ENCODE measurements at places on chromosomes 7 and 10.

- no peak for DNase-seq
Measured at GRCh38 chr7:14432924-14433323, 443.5 kb upstream of the ETV1 start.

DNA sequence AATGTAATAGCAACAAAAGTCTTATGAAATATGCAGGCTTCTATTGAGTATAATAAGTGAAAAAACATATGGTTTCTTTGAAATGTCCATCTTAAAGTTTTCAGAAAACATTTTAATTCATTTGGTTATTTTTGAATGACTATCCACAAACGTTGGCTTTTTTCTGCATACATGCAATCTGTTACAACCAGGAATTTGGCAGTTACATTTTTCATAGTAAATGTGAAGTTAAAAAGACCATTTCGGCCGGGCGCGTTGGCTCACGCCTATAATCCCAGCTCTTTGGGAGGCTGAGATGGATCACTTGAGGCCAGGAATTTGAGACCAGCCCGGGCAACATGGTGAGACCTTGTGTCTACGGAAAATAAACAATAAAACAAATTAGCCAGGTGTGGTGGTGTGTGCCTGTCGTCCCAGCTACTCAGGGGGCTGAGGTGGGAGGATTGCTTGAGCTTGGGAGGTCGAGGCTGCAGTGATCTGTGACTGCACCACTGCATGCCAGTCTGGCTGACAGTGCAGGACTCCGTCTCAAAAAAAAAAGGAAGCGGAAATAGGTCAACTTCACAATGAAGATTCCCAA, 73.9 kb upstream of the NMT2 start:
- DNase-seq, result no peak

DNA sequence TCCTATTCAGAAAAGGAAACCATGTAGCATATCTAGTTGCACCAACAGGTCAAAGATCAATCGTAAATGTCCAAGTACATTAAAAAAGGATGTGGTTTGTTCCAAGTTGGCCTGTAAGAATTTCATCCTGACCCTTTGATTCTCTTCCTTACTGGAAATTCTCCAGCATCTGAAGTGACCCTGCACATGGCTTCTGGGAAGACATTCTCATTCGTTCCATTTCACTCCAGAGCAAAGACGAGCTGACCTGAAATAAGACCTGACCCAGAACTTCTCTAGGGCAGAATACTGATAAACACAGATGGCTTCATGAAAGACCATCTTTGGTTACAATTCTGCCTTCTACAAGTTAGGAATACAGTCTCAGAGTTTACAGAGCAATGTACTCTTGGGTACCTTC, 39.8 kb downstream of the ASB4 start:
- no peak for DNase-seq

- no peak for DNase-seq
Measured at GRCh38 chr10:125152450-125153368, 7.7 kb downstream of the CTBP2 start.

DNA sequence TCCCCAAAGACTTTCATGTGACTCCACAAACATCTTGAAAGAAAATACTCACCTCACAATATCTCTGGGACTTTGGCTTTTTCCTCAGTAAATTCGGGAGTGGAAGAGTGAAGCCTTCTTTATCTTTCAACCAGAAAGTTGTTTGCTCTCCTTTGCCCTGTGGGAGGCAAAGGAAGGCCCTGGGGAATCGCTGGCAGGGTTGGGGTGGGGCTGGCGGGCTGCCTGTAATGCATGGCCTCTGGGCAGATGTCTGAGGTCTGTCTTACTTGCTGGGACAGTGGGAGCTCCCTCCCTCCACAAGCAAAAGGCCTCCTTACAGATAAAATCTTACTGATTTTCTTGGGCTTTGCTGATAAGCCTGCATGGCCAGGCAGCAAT, 24.9 kb downstream of the TECTB start:
- DNase-seq, result no peak

DNA sequence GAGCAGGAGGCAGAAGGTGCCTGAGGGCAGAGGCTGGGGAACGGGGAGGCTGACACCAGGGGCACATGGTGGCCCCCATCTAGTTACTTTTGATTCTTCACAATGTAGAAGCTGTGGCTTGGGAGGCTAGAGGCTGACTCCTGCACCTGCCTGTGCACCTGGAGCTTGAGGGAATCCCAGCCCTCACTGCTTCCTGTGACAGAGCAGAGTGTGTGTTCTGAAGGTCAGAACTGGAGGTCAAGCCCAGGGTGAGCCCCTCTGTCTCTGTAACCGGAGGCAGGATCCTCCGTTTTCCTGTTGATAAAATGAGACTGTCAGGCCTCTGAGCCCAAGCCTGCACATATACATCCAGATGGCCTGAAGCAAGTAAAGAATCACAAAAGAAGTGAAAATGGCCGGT, 124.8 kb downstream of the ACTR3B start:
- no peak for DNase-seq

GRCh38 chr10:43688348-43688892, 39.7 kb upstream of the ZNF32 start:
- no peak for DNase-seq

- no peak for DNase-seq
Measured at GRCh38 chr10:58608351-58608750, 95.7 kb downstream of the BICC1 start.

DNA sequence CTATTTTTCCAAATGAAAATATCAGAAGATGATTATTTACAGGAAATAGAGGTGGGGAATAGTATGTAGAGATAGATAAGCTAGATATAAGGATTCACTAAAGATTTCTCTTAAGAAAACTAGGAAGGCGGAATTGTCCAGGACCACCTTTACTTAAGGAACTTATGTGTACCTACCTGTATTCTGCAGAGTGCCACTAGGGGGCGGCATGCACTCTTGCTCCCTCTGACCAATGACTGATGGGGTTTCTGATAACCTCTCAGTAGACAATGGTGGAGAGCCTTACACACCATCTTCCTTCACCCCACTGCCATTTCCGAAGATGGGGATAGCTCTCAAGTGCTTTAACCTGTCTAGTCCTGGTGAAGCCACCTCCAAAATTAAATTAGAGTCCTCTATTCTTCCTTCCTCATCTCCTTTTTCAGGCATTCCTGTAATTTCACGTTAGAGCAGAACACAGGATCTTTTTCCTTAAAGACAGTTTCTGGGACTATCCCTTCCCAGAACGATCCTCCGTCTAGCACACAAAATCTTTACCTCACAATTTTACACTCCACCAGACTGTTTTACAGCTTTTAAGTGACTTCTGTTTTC, 453.1 kb downstream of the SORCS1 start:
- DNase-seq, result peak; percentile 49

DNA sequence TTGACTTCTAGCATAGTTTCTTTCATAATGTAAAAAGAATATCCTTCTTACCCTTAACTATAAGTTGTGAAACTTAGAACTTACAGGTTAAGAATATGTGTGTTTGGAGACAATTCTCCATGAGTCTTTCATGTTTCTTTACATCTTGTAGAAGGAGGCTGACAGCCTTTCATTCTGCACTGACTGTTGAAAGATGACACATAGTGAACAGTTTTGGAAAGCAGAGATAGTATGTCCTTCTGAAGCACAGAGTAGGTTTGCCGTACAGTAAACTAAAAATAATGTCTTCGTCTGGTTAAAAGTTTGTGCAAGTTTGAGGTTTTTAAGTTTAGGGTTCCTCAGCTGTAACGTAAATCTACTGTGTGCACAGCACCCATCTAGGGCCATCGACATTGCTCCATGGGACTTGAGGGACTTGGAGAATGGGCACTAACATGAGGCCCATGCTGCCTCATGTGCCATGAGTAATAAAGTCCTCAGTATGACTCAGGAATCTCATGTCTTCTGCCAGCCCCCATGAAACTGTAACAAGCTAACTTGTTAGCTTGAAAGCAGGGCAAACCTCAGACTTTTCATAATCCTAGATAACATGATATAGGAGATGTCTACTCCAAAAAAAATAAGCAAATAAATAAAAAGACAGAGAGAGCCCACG, 24.5 kb upstream of the ELAPOR2 start:
- DNase-seq, result no peak

DNA sequence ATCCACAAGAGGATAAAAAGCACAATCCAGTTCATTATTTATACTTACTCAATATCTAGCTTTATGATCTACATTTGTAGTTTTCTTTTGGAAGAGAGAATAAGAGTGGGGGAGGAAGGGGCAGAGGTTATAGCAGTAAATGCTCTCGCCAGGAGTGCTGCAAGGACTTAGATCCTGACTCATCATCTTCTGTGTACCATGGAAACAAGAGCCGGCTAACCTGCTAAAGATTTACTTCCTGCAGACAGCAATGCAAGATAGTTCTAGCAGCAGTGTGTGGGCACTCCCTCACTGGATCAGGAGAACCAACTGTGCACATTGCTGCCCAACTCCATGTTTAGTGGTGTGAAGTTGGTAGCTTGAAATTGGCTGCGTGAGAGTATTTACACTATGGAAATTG, 47.7 kb upstream of the TRIL start:
- DNase-seq, result no peak

DNA sequence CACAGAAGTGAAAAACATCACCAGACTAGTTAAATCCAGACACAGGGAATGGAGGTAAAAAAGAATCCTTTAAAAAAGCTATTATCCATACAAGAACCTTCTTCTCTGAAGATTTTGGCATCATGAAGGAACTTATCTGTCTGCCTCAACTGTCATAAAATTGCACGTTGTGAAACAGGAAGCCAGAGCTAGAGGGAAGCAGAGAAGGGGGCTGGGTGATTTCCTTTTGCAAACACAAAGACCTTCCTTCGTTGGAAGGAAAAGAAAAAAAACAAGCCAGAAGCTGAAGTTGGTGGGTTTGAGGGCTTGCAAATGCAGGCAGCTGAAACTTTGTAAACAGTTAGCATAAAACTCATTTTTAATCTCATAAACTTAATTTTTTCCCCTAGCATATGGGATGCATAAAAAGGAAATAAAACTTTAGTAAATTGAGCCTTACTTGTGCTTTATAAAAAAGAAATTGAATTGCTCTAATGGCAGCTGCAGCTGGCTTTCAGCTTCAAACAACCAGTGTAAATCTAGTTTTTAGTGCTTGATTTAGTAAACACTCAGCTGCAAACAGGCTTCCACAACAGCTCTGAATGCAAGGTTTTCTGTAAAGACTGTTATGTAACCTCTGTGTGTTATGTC, 101.6 kb downstream of the OTUD1 start:
- DNase-seq, result no peak

DNA sequence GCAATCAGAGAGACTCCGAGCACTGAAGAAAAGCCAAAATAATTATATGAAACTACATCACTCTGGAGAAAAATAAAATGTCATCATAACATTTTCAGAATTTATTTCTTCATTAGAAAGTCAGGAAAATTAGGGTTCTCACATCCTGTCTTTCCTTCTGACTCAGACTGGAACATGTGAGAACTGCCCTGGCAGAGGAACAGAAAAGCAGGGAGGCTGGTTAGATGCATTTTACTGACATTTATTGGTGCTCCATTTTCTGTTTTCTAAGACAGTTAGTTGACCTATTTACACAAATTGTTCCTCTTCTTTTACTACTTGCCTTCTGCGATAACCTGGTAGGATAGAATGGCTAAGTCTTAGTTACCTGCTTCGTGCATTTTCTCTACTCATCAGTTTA, 58.6 kb upstream of the ANK3 start:
- DNase-seq, result no peak

DNA sequence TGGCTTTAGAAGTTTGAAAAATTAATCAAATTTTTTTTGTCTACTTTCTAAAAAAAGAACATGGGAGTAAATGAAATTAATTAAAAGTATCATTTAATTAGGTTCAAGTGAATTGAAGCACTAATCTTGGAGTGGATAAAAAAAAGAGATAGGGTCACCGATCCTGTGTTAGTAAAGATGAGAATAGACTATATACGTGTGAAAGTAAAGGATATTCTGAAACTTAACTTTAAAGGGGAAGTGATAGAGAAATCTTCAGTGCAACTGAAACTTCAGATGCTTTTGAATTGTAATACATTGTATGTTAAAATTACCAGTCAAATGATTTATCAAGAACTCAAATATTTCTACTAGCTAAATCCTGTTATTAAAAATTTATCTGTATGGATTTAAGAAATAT, 4.8 kb downstream of the NHLRC2 start:
- no peak for DNase-seq

DNA sequence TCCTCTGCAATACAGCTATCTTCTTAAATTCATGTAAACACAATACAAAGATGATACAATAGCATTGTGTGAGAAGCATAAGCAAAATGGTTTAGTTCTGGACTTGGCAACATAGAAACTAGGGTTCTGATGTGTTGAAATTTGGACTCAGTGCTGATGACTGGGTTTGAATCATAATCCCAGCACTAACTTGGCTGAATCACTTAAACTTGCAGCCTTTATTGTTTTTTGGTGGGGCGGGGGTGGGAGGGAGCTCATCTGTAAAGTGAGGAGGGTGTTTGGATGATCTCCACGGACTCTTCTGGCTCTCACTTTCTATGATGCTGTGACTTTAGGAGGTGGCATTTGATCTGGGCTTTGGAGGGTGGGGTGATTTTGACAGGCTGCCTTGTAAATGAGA, 158.2 kb downstream of the WNT2 start:
- DNase-seq, result no peak

DNA sequence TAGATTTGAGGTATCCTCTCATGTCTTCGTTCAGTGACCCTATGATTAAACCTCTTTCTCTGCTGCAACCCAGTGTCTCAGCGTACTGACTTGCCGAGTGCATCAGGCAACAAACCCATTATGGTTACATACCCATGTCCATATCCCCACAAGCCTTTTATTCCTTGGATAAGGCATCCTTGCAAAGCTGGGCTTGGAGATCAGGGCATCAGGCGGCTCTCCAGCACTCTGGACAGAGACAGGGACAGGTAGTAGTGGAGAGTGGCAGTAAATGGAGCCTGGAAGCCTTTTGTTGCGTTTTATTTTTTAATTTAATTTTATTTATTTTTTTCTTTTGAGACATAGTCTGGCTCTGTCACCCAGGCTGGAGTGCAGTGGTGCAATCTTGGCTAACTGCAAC, 32.0 kb upstream of the NPFFR1 start:
- no peak for DNase-seq

GRCh38 chr7:105304040-105304895, 84.5 kb downstream of the SRPK2 start:
- DNase-seq, result no peak

- DNase-seq, result no peak
Measured at GRCh38 chr7:33183504-33183903, 54.1 kb downstream of the BBS9 start.

DNA sequence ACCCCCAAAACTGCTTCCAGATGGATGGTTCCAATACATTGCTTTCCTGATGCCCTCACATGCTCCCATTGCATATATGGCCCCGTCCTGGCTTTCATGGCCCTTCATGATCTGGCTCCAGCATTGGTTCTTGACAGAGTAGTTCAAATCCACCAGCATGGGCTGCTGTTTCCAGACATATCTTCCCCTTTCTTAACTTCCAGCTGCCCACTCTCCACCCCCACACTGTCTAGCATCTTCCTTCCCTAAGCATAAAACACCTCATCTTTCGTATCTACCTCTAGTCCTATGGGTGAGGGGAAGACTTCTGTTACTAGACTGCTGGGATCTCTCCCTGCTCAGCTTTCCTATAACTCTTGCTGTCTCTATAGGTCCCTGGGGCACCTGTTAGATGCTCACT, 13.2 kb upstream of the GOLGA7B start:
- no peak for DNase-seq
